ENCODE measurements at places on chromosomes 6 and 20. TPM values are rescaled to one million over a fixed set of nuclear protein-coding genes. Genes with fewer than 3 reads are reported as not detected.

- no peak overlapping the region for H3K27ac ChIP-seq
- no peak overlapping the region for H3K4me3 ChIP-seq
- H3K27me3 ChIP-seq: peaks cover 4% of the 10 kb centered on the region
- H3K36me3 ChIP-seq: no peaks in the 10 kb centered on the region
Measured at GRCh38 chr20:4134355-4134834, 119.0 kb upstream of the RNF24 start.

Gene UBR2
- total RNA-seq: 28.2 TPM

Gene GSTA4
- total RNA-seq: 68.8 TPM

DNA sequence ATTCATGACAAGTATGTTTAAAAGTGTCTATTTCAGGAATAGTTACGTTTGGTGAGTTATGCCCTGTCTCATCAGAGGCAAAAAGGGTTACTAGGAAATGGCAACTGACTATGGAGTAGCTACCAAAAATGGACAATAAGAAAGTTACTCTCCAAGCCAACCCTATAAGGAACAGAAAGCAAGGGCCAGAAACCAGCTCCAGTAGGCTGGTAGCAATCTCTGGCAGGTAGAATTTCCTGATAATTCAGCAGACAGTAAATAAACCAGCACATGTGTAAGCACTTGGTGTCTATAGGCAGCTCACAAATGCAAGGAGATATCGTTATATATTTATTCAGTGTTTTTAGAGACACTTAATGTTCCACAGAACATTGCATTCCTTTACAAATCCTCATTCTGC is 20.3 kb downstream of the SOX4 start:
- peak overlapping the region; percentile 39 for H3K27ac ChIP-seq
- no peaks in the 10 kb centered on the region for H3K36me3 ChIP-seq
- no peak for DNase-seq
- no peaks in the 10 kb centered on the region for H3K27me3 ChIP-seq

Gene DPPA5
- not detected for total RNA-seq

Gene FBXO5
- 16.6 TPM for total RNA-seq

DNA sequence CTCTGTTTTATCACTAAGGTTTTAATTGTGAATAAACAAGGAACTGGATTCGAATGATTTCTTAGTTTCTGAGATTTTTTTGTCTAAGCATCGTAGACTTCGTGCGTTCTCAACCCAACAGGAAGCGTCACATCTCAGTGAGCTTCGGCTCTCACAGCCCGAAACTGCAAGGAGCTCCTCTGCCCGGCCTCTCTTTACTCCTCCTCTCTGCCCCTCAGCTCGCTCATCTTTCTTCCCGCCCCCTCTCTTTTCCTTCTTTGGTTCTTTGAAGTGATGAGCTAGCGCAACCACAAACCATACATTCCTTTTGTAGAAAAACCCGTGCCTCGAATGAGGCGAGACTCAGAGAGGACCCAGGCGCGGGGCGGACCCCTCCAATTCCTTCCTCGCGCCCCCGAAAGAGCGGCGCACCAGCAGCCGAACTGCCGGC is 480 bp upstream of the NT5E start:
- H3K27me3 ChIP-seq: peaks cover 88% of the 10 kb centered on the region
- peaks cover 12% of the 10 kb centered on the region for H3K4me1 ChIP-seq
- H3K36me3 ChIP-seq: no peaks in the 10 kb centered on the region
- H3K4me3 ChIP-seq: peak overlapping the region; percentile 68
- peak overlapping the region; percentile 44 for H3K27ac ChIP-seq

- no peak for DNase-seq
- H3K4me3 ChIP-seq: no peak overlapping the region
- H3K27ac ChIP-seq: no peak overlapping the region
- peaks cover under 1% of the 10 kb centered on the region for H3K36me3 ChIP-seq
Measured at GRCh38 chr6:144416244-144416643, 131.1 kb downstream of the UTRN start.

DNA sequence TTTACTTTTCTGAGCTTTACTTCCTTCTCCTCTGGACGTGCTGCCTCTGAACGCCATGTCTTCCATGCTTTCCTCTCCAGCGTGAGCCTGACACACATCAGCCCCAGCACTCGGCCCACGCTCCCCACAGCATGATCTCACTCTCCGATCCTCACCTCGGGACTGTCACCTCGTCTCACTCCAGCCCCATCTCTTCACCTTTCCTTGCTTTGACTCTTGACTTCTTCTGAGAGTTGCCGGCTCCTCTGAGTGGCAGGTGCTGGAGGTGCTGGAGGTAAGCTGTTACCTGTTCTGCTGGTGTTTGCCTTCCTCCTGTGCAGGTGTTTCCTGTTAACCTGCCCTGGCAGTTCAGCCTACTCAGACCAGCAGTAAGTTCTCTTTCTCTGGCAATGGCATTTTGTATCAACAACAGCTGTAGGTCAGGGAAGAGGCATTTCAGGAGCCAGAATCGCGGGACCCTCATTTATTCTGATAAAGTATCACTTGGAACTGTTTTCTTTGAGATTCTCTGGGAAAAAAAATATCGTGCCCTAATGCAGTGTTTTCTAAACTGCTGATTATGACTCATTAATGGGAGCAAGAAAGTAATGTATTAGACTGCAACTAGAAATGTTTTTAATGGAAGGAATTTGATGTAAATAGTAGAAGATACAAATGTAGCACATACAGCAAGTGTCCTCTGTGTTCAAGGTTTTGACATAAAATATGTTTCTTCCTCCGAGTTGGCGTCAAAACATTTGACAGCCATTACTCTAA is 106.5 kb downstream of the ARID1B start:
- H3K27me3 ChIP-seq: no peaks in the 10 kb centered on the region
- no peak overlapping the region for H3K27ac ChIP-seq
- no peak for DNase-seq
- H3K4me1 ChIP-seq: peaks cover 38% of the 10 kb centered on the region
- no peaks in the 10 kb centered on the region for H3K36me3 ChIP-seq
- no peak overlapping the region for H3K4me3 ChIP-seq

DNA sequence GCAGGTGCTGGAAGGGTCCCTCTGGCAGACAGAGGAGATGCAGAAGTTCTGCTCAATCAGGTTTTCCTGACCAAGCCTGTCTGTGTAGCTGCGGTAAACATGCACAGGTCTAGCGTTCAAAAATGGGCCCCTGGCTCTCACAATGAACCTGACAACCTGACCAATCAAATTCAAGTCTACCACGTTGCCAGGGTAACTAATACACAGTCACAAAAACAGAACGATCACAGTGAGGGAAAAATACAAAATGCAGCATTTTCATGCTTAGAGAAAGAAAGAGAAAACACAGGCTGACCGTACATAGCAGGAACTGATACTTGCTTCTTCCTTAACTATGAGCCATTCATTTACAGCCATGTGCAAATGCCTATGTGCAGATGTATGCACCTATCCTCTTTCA is 353.1 kb upstream of the TSHZ2 start:
- H3K36me3 ChIP-seq: no peaks in the 10 kb centered on the region
- H3K4me3 ChIP-seq: no peak overlapping the region
- H3K4me1 ChIP-seq: peaks cover 9% of the 10 kb centered on the region
- no peak overlapping the region for H3K27ac ChIP-seq

Gene BAK1
- 14.0 TPM for total RNA-seq

DNA sequence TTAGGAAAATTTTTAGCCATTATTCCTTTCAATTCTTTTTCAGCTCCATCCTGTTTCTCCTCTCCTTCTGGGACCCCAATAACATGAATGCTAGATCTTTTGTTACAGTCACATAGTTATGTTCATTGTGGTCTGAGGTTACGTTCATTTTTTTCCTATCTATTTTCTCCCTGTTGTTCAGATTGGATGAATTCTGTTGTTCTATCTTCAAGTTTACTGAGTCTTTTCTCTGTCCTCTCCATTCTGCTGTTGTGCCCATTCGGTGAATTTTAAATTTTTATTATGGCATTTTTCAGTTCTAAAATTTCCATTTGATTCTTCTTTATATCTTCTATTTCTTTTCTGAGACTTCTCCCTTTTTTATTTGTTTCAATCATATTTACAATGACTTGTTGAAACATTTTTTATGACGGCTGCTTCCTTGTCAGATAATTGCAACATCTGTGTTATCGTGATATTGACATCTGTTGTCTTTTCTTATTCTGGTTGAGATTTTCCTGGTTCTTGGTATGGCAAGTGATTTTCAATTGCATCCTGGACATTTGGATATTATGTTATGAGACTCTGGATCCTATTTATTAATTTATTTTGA is 12.6 kb upstream of the DDR1 start:
- H3K36me3 ChIP-seq: peaks cover 23% of the 10 kb centered on the region
- H3K27ac ChIP-seq: no peak overlapping the region
- H3K27me3 ChIP-seq: no peaks in the 10 kb centered on the region
- H3K4me1 ChIP-seq: peaks cover 7% of the 10 kb centered on the region
- DNase-seq: no peak

DNA sequence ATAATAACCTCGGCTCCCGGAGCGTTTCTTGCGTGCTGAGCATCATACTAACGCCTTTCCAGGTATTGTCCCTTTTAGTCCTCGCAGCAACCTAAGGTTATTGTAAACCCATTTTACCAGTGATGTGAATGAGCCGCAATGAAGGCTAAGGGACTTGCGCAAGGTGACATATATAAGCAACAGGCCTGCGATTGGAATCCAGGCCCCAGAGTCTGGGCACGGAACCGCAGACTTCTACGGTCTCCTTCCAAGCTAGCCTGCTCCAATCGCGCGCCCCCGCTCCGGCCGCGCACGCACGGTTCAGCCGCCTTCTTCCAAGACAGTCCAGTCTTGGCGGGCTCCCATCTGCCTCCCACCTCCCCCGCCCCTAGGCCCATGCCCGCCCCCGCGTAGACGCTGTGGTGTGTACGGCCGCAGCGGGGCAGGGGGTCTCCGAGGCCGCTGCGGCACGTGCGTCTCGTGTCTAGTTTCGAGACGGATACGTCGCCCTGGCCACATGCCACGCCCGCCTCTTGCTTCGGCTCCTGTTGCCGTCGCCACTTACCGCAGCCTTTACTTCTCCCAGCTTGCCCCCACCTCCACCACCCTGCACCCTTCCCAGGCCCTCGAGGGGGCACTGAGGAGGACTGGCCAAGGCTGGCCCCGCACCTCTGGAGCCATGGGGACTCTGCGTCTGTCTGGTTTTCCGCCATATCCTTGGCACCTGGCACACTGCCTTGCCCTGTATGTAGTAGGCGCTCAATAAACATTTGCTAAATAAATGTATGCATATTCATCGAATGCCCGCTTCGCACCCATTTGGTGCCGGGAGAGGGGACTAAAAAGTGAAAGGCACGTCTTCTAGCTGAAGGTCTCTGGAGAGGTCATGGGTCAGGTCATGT is 855 bp upstream of the GFOD1 start:
- no peaks in the 10 kb centered on the region for H3K36me3 ChIP-seq
- H3K4me1 ChIP-seq: peaks cover 17% of the 10 kb centered on the region
- peak overlapping the region; percentile 44 for H3K27ac ChIP-seq
- peaks cover 46% of the 10 kb centered on the region for H3K27me3 ChIP-seq

Gene DZANK1
- total RNA-seq: 5.3 TPM

DNA sequence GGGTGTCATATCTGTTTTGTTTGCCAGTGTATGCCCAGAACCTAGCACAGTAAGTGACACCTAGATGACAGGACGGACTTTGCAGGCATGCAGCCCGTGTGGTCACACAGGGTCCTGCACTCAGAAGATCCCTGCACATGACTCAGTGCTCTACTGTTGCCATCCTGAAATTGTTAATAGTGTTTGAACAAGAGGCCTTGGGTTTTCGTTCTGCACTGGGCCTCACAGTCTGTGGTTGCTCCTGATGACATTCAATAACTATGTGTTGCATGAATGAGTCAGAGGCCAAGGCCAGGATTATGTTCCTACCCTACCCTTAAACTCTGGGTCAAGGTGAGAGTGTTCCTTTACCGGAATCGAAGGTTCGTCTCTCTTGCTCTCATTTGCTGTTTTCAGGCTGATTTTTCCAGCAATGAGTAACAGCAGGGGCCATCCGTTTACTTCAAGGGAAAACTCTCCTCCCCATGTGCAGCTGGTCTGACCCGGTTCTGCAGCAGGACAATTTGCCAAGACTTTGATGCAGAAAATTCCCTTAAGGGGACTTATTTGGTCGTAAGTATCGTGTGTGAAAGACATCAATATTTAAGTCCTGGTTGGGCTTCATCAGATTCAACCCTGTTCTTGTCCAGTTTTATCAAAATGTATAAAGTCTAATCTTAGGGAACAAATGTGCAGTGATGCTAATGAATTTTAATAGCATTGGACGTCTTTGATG is 13.0 kb upstream of the PFDN4 start:
- H3K27me3 ChIP-seq: no peaks in the 10 kb centered on the region
- peaks cover 15% of the 10 kb centered on the region for H3K4me1 ChIP-seq
- DNase-seq: no peak

- no peak overlapping the region for H3K4me3 ChIP-seq
- peaks cover 13% of the 10 kb centered on the region for H3K27me3 ChIP-seq
- no peak for DNase-seq
- no peaks in the 10 kb centered on the region for H3K4me1 ChIP-seq
- H3K27ac ChIP-seq: no peak overlapping the region
- H3K36me3 ChIP-seq: no peaks in the 10 kb centered on the region
Measured at GRCh38 chr6:163309491-163310026, 105.0 kb upstream of the QKI start.

GRCh38 chr6:132446141-132446854 is 45.0 kb upstream of the MOXD1 start:
- H3K36me3 ChIP-seq: peaks cover 33% of the 10 kb centered on the region
- no peaks in the 10 kb centered on the region for H3K27me3 ChIP-seq
- H3K27ac ChIP-seq: no peak overlapping the region
- no peak for DNase-seq

- no peak for DNase-seq
- no peak overlapping the region for H3K4me3 ChIP-seq
- no peak overlapping the region for H3K27ac ChIP-seq
- H3K36me3 ChIP-seq: no peaks in the 10 kb centered on the region
- no peaks in the 10 kb centered on the region for H3K27me3 ChIP-seq
Measured at GRCh38 chr20:63686094-63686491, 10.4 kb upstream of the TNFRSF6B start.

GRCh38 chr6:149173222-149173621 is 144.3 kb upstream of the TAB2 start:
- no peak overlapping the region for H3K27ac ChIP-seq
- H3K27me3 ChIP-seq: peaks cover 15% of the 10 kb centered on the region

Gene ADGRF1
- 1.6 TPM for total RNA-seq

DNA sequence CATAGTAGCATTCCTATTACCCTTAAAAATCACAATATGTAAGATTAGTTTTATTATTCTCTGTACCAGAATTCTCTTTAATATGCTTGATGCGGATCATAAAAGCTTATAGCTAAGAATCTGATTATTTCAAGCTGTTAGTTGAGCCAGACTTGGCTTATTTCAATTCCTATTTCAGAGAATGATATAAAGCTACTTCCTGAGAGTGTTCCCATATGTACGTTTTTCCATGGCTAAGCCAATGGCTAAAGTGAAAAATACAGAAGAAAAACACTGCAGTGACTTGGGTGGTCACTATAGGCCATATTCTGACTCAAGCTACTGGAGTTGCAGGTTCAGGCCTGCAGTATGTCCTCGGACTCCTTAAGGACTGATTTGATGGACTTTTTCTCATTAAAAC is 97.9 kb upstream of the EEF1E1 start:
- no peaks in the 10 kb centered on the region for H3K36me3 ChIP-seq
- peaks cover 12% of the 10 kb centered on the region for H3K4me1 ChIP-seq
- no peak for DNase-seq
- H3K27ac ChIP-seq: no peak overlapping the region
- no peaks in the 10 kb centered on the region for H3K27me3 ChIP-seq

Gene MAFB
- total RNA-seq: 10.8 TPM

- no peaks in the 10 kb centered on the region for H3K27me3 ChIP-seq
- H3K4me3 ChIP-seq: no peak overlapping the region
- peak overlapping the region; percentile 94 for H3K27ac ChIP-seq
- H3K4me1 ChIP-seq: peaks cover 22% of the 10 kb centered on the region
- DNase-seq: no peak
- no peaks in the 10 kb centered on the region for H3K36me3 ChIP-seq
Measured at GRCh38 chr6:41697861-41698781, 37.3 kb downstream of the TFEB start.

Gene ZNF76
- total RNA-seq: 58.3 TPM
